Stimulated activated CD8-positive, alpha-beta memory T cell treated with anti-CD3 and anti-CD28 coated beads, Interleukin-4, amount 100 ng/mL, for 1 hour (primary cell): ENCODE measurements at places on chromosomes 11 and 22.

DNA sequence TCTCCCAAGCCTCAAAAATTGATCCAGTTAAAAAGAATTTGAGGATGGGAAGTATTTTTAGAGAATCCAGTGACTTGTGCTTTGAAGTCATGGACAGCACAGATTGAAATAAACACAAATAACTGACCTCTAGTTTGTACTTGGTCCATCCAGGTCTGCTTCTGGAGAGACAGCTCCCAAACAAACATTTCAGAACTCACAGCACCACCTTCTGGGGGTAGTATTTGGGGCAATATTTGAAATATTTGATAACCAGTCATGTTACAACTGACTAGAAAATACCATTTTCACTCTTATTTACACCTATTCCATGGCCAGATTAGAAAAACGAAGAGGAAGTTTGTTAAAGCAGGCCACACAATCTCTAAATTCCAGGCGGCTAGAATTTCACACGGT lies 56.2 kb downstream of the CTSC start:
- no peak for DNase-seq

GRCh38 chr22:49693416-49693815 lies 134.3 kb downstream of the BRD1 start:
- no peak for DNase-seq

DNA sequence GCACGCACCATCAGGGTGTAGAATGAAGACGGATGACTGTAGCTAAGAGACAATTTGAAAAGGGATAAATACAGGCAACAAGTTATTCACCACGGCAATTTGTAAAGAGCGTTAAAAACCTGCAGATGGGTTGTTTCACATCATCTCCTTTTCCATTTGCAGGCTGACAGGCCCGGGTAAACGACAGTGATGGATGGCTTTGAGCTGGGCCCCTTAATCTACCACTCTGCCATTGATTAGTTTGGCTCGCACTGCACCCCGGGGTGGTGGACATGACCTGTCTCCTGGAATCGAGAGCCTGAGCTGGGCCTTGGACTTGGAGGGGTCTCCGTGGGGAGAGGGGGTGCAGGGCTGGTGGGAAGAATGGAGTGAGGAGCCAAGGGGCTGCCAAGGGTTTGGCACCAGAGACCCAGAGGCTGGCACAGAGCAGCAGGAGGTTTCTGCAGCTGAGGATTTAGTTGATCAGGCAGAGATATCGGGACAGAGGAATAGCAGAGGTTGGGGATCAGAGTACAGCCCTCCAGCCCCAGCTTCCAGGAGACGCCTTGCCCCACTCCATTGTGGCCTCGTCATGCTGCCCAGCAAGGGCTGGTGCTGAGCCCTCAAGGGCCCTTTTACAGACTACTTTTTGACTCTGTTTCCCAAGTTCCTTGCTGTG lies 110.6 kb upstream of the NECTIN1 start:
- no peak for DNase-seq

GRCh38 chr11:91023731-91024130 lies 800.9 kb upstream of the CHORDC1 start:
- no peak for DNase-seq

GRCh38 chr11:45096636-45097035 lies 49.8 kb upstream of the PRDM11 start:
- DNase-seq = no peak

GRCh38 chr11:91585035-91585801 lies 639.4 kb upstream of the FAT3 start:
- DNase-seq = no peak

GRCh38 chr11:74570266-74571061 lies 21.9 kb upstream of the POLD3 start:
- no peak for DNase-seq

- DNase-seq = no peak
Observed at GRCh38 chr11:97140885-97141494, 751.2 kb downstream of the JRKL start.

- no peak for DNase-seq
Observed at GRCh38 chr11:33375688-33376311, 118.6 kb downstream of the HIPK3 start.

DNA sequence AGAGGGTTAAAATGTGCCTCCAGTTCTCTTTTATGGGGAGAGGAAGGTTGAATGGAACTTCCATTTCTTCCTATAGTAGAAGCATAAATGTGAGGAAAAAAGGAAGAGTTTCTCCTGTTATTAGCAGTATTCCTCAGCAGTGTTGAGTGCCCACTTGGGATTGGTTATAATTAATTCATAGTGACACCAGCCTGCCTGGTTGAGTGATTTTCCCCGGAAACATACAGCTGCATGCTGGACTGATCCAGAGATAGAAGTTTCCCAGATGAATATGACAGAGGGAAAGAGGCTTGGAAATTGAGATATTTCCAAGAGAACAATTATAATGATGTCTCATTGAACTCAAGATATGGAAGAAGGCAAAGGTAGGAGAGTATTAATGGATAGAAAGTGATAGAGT lies 28.3 kb downstream of the RAB39A start:
- no peak for DNase-seq

GRCh38 chr11:101860696-101861427 lies 53.9 kb upstream of the CEP126 start:
- DNase-seq = no peak

DNA sequence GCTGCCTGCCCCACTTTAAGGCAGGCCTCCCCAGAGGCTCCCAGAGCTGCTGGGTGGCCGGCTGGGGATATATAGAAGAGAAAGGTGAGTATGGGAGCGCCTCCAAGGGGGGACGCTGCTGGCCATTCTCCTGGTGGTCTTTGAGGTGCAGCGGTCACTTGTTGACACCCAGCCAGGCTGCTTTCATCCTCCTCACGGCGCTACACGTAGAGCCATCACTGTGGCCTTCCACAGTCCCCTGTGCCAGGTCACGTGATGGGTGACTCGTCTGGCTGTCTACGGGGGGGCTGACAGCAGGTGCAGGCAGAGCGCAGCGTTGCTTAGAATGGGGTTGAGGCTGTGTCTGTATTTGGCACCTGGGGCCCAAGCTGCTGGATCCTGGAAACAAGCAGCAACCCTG lies 1.9 kb downstream of the ACR start:
- no peak for DNase-seq

DNA sequence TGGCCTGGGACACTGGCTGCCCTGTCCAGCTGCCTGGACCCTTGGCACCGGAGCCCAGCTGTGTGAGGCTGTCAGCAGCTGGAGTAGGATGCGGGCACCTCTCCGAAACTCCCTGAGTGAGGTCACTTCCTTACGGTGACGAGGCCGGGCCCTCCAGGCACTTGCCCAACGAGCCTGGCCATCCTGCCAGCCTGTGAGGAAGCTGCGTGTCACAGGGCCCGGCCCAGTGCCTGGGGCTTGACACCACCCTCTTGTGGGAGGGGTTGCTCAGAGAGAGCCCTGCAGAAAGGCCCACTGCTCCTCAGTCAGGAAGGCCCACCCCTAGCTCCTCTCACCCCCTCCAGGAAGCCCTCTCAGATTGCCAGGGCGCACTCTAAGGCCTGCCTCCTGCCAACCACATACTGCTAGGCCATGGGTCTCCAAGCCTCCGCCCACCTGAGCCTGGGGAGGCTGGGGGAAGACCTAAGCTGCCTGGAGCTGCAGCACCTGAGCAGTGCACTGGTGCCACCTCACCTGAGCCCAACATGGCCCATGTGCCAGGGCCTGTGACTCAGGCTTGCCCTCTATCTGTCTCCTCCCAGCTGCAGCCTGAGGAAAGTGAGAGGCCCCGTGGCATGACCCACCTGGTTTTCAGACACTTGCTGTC lies 4.3 kb upstream of the PHLDA2 start:
- no peak for DNase-seq

DNA sequence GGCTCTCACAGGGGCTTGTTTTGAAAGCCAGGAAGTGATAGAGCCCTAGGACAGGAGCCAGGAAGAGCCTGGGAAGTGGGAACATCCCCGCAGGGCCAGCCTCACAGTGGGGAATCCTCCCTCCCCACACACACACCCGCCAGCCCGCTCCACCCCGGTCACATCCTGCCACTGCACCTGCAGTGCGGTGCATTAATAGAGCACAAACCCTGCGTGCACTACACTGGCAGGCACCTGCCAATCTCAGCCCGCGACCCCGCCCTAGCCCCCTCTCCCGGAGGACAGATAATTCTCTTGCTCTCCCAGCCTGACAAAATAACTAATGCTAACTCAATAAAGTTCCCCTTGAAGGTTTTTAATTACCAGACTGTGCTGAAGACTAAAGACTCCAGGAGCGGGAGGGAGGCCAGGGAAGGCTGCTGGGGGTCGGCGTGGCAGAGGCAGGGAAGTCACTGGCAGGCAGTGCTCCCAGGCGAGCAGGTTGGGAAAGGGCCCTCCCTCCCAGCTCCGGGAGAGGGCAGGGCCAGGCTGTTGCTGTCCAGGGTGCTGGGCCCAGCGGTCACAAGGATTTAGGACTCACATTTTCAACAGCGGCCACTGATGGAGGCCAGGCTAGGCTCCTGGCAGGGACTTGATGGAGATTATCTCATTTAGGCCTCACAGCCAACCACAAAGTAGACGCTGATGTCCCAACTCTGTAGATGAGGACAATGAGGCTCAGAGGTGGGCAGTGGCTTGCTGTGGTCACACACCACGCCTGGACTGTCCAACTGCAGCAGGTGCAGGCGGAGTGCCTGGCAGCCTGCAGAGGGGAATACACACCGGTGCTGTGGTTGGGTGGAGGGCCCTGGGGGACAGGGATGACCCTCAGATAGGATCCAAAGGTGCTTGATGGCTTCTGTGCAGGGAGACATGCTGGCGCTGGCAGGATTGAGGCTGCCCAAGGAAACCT lies 23.9 kb upstream of the TCF20 start:
- no peak for DNase-seq

DNA sequence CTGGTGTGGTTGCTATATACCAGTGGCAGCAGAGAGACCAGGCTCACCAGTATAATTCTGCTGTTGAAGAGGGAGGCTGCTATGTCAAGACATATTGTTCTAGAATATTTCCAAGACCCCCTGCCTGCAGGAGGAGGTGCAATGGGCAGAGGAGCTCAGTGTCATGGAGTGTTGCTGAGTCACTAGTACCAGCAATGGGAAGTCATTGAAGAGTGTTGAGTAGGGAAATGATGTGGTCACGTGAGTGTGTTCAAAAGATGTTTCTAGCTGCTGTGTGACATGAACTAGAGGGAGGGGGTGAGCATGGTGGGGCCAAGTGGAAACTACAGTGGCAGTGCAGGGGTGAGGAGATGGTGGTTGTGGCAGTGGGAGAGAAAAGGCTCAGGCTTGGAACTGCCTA lies 76.3 kb upstream of the BIRC3 start:
- no peak for DNase-seq

- DNase-seq = no peak
Observed at GRCh38 chr11:645536-645935, 8.5 kb downstream of the DRD4 start.
